ENCODE measurements at places on chromosomes 2 and 18.

DNA sequence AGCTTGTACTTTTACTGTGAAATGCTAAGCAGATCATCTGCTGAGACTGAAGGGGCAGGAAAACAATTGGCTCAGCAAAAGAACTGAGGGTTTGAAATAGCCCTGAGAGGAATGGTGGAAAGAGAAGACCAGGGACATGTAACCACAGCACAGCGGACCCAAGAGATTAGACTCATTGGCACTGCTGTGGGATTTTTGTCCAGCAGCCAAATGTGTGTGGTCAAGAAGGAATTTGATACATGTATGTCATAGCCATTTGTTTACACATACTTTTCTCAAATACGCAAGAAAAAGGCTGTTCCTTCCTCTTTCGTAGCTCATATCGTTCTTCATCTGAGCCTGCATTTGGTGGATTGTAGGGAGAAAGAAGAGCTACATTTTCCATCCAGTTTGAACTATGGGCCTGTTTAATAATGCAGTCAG lies 73.8 kb downstream of the TRABD2A start:
- no peak for DNase-seq

- DNase-seq = no peak
These were observed 14.9 kb downstream of the SALL3 start for GRCh38 chr18:78994531-78994930.

DNA sequence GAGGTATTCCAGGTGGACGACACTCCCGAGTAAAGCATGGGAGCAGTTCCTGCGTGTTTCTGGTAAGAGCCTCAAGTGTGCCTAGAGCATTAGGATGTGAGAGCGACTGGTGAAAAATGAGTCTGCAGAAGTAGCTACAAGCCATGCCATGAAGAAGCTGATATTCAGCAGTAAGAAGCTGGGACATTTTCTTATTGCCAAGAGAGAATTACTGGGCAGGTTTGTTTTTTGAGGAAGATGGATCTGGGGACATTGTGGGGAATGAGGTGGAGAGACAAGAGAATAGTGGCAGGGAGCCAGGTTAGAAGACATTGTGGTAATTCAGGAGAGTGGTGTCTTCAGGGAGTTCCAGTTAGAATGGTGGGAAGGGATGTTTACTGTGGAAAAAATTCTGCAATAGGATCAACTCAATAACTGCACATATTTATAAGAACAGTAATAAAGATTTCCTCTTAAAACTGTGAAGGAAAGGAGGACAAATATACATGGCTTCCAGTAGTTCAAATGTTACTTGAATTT lies 38.2 kb downstream of the CRIM1 start:
- no peak for DNase-seq

DNA sequence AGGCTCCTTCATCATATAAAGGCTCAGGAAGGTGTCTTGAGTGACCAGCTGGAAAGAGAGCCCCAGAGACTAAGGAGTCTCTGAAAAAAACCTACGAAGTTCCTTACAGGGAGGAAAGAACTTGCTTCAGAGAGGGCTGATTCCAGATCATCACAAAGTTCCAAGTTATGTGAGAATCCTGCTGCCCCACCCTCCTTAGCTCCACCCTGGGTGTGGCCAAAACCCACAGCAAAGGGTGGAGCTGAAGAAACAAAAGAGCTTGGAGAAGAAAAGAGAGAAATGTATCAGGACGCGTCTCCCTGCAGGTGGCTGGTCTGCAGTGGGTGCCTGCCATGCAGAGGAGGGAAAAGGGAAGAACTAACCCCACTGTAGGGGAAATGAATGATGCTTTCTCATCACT lies 32.8 kb upstream of the ZNF396 start:
- no peak for DNase-seq

DNA sequence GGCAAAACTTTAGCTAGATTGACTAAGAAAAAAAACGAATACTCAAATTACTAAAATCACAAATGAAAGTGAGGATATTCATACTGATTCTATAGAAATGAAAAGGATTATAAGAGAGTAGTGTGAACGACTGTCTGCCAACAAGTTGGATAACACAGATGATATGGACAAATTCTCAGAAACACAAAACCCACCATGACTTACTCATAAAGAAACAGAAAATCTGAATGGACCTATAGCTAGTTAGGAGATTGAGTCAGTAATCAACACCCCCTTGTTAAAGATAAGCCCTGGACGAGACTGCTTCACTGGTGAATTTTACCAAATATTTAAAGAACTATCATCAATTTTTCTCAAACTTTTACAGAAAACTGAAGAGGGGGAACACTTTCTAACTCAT lies 108.8 kb upstream of the TMEM200C start:
- DNase-seq = no peak

DNA sequence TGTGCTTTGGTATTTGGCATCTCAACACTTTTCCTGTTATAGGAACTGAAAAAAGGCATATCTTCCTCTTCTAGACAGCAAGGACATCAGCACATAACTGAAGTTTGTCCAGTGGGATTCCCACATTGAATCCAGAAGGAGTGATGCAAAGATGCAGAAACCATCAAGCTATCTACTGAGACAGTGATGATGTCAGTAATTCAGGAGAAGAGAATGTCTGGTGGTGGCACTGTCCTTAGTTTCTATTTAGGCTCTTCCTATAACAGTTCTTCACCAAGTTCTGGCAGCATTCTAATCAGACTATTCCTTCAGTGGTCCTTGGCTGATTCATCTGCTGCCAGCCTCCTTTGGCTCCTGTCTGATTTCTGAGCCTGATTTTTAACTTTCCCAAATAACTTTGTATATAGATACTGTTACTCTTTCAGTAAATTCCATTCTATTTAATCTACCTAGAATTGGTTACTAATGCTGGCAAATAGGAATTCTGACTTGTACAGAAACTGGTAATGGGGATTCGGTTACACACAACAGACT lies 56.6 kb upstream of the AGPS start:
- no peak for DNase-seq

GRCh38 chr18:70491734-70492348 lies 203.0 kb downstream of the SOCS6 start:
- peak; percentile 20 for DNase-seq

DNA sequence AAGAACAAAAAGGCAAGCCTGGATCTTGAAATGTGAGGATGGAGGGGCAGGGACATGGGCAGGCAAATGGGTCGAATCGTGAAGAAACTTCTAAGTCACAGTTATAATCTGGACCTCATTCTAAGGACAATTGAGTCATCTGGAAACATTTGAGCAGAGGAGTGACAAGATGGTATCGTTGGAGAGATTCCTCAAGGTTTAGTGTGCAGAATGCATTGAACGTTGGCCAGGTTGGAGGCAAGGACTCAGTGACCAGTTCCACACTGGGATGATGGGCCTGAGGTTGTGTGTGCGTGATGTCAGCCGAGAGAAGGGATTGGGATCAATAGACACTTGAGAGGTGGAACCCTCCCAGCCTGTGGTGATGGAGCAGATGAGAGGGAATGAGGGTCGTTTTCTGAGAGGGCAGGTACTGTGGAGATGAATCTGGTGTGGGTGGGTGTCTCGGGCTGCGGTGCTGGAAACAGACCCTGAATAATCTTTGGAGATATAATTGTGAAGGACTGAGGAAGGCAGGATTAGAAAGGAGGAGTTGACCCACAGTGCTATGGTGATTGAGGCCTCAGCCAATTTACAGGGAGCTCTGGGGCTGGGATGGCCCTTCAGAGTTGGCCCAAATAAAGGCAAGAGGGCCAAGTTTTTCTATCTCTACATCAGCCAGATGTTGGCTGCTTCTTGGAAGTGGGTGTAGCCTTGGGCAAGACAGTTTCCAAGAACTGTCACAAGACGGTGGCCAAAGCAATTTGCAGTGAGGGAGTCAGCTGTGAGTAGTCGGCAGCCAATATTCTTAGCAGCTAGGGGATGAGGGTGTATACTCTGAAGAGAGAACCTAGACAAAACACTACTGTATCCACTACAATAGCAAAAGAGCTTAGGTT lies 5.8 kb upstream of the ZNF532 start:
- DNase-seq = no peak

- no peak for DNase-seq
These were observed 46.4 kb downstream of the UXS1 start for GRCh38 chr2:106147665-106148064.

DNA sequence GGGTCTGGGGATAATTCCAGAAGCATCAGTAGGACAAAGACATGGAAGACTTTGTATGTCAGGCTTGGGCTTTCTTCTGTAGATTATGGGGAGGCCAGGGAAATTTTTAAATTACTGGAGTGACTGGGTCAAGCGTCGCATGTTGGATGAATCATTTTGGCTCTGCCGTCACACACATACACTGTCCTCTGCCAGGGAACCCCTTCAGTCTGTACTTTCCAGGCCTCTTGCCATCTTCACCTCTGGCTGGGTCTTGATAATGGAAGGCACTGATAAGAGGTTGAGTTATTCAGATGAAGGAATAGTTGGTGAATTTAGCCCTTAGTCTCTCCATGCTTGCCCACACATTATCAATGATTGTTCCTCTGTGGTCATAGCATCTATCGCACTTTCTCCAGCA lies 895.1 kb upstream of the CELF4 start:
- no peak for DNase-seq

- DNase-seq = no peak
These were observed 324.8 kb downstream of the ALK start for GRCh38 chr2:29596584-29596983.

DNA sequence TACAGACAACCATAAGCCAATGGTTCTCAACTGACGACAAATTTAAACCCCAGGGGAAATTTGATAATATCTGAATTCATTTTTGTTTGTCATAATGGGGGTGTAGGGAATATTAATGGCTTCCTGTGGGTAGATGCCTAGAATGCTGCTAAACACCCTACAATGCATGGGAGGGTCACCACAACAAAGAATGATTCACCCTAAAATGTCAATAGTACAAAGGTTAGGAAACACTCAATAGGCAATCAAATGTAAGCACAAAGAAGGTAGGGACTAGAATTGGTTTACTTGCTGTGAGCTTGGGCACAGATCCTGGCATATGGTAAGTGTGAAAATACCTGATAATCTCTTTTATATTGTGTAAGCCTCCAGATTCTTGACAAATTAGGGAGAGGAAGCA lies 20.1 kb upstream of the FANCL start:
- DNase-seq = no peak

DNA sequence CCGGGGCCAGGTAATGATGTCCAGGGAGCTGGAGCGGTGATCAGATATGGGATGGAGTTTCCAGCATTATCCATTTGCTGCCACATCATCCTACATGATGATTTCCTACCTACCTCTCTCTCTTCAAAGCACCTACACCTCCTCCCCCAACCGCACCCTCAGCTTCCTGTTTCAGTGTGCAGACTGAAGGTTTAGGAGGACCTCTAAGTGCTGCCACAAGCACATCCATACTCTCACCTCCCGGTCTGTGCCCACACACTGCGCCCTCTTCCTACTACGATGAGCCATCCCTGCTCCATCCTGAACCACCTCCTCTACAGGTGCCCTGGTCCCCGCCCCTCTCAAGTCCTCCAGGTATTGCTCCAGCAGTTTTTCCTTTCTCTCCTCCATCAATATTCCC lies 123.7 kb downstream of the ALPK2 start:
- no peak for DNase-seq

- no peak for DNase-seq
These were observed 8.5 kb downstream of the PSMD14 start for GRCh38 chr2:161316701-161317100.

GRCh38 chr2:47656715-47657600 lies 126.0 kb upstream of the MSH6 start:
- DNase-seq = no peak

GRCh38 chr2:138741851-138742250 lies 38.3 kb downstream of the NXPH2 start:
- no peak for DNase-seq

DNA sequence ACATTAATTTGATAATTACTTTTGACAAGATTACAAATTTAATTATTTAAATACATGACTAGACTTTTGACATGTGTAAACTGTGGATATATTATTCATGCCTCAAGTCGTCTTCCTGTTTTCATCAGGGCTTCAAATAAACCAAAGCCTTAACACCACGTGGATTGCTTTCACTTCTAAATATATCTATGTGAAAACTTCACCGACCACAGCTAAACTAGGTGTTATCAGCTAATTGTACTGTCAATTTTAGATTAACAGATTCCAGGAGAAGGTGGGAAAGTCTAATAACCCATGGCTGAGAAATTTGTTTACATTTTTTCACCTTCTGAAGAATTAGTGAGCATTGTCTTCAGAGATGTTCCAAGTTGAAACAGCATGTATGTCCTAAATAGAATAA lies 494.7 kb upstream of the FAM98A start:
- DNase-seq = no peak

- no peak for DNase-seq
These were observed 4.7 kb downstream of the SH3RF3 start for GRCh38 chr2:109133746-109134145.

GRCh38 chr2:101830555-101830954 lies 133.0 kb downstream of the MAP4K4 start:
- no peak for DNase-seq

DNA sequence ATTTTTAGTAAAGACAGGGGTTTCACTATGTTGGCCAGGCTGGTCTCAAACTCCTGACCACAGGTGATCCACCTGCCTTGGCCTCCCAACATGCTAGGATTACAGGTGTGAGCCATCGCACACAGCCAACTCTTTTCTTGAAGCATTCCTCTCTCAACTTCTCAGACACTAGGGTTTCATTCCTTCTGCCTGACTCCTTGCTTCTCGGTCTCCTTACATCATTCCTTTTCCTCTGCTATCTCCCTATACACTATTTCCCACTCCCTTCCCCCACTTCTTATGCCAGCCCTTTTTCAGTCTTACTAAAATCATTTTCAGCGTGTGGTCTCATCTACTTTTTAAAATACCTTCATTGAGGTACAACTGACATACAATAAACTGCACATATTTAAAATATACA lies 6.1 kb downstream of the SOS1 start:
- DNase-seq = no peak

- DNase-seq = no peak
These were observed 137.7 kb upstream of the MSH6 start for GRCh38 chr2:47645246-47645645.

DNA sequence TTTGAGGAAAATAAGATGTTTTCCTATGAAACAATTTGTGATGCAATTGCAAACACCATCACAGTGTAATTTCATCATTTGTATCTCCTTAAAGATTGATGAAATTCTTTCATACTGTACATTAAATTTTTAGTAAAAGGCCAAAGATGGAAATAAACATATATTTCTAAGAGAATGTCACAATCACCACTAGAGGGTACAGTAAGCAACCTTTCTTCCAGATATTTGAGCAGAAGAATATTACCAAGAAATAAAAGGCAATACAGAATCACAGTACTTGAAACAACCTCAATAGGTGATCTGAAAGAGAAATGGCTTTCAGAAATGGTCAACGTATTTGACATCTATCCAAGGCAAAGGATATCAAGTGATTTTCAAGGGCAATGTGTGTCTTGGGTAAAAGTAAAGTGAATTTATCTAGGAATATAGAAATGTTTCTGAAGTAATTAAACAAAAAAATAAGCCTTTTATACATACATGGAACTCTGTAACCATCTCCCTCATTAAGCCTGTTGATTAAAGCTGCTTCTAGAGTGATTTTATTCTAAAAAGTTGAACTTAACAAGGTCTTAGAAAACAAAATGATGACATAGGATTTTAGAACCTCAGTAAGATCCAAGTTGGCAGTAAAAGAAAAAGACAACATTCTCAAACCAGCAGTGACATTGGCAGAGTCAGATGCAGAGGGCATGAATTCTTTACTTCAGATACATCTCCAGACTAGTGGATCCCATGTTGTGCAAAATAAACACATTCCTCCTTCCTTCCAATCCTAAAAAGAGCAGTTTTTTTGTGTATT lies 90.3 kb upstream of the SESTD1 start:
- no peak for DNase-seq

GRCh38 chr2:216379977-216380376 lies 7.7 kb upstream of the MARCHF4 start:
- DNase-seq = no peak

GRCh38 chr2:10400002-10400401 lies 48.1 kb downstream of the ODC1 start:
- DNase-seq = no peak
